ENCODE measurements at places on chromosomes 11 and 22.

DNA sequence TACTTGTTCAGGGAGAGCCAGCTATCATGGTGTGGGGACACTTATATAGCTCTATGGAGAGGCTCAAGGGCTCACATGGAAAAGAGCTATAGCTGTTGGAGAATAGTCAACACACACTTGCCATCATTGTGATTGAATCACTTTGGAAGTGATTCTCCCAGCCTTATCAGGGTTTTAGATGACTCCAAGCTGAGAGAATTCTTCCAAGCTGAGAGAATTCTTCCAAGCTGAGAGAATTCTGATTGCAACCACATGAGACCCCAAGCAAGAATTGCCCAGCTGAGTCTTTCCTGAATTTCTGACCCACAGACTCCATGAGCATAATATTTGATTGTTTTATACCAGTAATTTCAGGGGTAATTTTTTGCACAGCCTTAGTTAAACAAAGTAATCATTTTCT is 1318.3 kb upstream of the RAG2 start:
- DNase-seq, result no peak

DNA sequence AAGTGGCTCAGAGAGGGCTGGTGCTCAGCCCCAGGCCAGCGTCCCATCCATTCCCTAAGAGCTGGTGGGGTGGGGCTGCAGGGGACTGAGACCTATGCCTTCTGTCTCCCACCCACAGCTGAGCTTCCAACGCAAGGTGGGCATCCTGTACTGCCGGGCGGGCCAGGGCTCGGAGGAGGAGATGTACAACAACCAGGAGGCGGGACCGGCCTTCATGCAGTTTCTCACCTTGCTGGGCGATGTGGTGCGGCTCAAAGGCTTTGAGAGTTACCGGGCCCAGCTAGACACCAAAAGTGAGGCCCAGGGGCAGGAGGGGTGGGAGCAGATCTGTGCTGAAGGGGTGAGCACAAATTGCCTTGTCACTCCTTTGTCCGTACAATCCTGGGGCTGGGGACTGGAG is 6.9 kb downstream of the SIPA1 start:
- no peak for DNase-seq

DNA sequence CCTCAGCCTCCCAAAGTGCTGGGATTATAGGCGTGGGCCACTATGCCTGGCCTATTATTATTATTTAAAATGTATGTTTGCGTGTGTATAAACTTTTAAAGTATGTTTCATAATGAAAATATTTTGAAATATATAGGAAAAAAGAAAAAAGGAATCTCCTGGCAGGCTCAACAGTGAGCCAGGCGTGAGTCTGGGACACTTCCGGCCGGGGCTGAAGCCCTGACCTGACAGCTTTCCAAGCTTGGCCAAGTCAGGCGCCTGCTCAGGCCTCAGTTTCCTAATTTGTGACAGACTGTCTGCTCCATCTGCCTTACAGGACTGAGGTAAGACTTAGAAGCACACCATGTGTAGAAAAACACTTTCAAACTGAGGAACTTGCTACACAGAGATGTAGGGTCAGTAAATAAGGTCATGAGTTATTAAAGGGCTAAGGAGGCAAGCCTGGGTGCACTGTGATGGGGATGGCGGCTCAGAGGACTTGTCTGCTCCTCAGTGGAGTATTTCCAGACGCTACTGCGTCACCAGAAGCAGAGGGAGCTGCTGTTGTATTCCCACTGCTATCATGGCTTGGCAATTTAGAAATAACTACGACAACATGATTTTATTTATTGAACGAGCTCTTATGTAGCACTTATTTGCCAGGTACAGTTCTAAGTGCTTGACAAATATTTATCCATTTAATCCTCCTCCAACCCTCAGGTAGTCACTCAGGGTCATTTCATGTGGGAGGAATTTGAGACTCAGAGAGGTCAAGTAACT is 100.1 kb downstream of the PRR5L start:
- no peak for DNase-seq

DNA sequence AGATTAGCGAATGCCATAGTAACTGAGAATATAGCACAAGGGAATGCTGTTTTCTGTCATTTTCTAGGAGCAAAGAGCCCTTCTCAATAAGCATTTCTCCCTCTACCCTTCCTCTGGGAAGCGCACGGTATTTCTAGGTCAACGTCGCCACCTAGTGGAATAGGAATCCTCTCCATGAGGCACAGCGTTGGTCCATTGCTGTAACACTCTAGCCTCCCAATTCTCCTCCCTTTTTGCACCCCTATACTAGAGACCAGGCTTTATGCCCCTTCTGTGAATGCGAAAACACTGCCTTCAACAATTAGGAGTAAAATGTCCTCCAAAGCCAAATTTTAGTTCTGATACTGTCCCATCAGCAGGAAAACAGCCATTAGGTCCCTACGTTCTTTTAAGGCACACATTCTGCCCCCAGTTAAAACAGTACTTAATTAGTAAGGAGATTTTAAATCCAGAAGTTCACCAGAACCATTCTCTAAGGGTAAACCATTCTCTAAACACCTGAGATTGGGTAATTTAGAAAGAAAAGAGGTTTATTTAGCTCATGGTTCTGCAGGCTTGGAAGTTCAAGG is 12.8 kb upstream of the HYLS1 start:
- DNase-seq, result no peak

DNA sequence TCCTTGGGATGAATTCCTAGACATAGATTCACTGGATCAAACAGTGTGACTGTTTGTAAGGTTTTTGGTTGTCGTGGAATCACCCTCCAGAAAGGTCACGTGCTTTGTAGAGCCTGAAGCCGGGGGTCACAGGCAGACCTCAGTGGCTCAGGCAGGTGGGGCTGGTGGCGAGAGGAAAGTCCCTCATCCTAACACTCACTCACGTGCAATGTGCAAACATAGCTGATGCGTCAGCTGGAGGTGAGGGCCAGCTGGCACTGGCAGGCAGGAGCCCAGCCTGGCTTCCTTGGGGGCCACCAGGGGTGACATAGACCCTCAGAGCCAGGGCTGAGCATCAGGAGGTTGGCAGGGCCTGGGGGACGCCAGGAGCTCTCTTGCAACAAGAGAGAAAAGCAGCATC is 90.0 kb downstream of the ARHGAP8 start:
- DNase-seq, result no peak

- peak; percentile 64 for DNase-seq
Measured at GRCh38 chr11:74702383-74703007, 28.7 kb downstream of the CHRDL2 start.

DNA sequence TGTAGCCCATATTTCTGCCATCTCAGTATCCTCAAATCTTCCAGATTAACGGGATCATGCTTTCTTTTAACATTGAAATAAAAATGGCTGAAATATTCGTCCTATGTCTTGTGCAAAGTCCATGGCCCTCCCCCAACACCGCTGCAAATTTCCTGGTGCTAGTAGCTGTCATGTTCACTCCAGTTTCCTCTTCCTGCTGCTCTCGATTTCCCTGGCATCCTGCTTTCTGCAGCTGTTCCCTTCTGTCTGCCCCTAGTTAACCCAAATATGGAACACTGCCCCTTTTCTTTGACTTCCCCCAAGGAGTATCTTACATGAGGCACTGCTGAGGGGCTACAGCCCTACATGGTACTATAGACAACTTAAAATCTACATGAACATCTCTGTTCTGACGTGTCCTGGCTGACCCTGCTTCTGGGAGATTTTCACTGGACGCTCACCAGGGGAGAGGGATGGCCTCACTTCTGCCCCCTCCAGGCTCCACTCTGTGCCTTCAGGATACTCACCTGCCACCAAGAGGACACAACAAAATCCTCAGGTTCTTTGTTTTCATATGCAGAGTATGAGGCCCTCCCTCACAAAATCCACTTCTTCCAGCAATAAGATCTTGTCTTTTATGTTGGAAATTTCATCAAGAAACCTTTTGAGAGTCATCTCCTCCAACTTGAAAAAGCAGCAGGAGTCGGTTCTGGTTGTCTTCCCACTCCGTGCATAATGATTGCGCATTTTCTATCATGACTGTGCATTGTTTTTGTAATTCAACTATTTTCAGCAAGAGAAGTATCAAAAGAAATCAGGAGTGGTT is 29.5 kb upstream of the SCUBE2 start:
- no peak for DNase-seq

GRCh38 chr11:6557761-6558674 is 45.4 kb downstream of the RRP8 start:
- DNase-seq, result no peak

DNA sequence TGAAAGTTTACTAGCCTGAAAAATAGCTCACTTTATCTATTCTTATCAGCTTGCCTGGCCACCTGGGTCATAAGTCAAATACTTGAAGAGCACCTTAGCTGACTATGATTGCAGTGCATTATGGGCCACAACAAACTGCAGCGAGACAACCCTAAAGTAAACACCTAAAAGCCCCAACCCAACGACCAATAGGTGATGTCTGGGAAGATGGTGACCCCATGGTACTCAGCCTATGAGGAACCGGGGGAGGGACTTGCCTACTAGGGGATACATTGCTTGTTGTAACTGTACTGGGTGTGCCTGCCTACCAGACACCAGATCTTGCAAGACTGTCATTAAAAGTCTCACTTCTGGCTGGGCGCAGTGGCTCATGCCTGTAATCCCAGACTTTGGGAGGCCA is 35.6 kb upstream of the APOBEC3A start:
- DNase-seq, result no peak

- DNase-seq, result no peak
Measured at GRCh38 chr22:18101536-18101935, 9.1 kb upstream of the TUBA8 start.

DNA sequence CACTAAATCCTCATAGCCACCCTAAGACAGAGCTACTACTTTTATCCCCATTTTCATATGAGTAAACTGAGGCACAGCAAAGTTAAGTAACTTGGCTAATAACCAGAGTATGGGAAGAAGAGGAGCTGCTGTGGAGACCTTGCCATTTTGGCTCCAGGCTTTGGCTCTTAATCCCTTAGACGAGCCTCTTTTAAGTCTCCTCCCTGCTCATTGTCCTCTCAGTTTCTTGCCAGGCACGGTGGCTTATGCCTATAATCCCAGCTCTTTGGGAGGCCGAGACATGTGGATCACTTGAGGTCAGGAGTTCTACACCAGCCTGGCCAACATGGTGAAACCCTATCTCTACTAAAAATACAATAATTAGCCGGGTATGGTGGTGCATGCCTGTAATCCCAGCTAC is 78.6 kb downstream of the PRR5L start:
- no peak for DNase-seq

DNA sequence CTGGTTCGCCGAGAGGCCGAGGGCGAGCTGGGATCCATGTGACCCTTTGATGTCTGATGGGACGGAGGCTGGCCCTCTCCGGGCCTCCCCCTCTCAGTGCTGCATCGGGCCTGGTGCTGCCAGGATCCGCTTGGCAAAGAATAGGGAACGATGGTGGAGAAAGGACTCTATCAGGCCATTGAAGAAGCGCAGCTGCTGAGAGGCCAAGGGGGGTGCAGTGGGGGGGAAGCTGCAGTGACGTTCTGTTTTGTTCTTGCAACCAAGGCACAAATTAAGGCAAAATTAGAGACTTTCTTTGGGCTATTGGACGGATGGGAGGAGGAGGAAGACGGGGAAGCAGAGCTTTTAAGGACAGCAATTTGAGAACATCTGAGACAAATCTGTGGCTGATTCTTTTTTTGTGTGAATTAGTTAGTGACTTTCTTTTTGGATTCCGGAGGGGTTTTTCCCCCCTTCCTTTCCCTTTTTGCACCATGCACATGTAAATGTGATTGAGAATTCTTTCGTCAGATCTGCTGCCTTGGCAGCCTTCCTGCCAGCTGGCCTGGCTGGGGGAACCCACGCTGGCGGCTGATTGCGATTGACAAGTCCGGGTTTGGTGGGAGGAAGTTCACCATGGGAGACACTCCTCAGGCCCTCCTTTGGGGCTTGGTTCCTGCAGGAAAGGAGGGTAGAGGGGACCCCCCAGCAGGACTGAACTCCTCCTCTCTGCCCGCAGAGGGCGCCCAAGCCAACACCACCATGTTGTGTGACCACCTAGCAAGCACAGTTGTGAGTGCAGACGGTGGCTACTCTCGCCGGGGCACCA is 214.6 kb downstream of the NTM start:
- DNase-seq, result no peak

DNA sequence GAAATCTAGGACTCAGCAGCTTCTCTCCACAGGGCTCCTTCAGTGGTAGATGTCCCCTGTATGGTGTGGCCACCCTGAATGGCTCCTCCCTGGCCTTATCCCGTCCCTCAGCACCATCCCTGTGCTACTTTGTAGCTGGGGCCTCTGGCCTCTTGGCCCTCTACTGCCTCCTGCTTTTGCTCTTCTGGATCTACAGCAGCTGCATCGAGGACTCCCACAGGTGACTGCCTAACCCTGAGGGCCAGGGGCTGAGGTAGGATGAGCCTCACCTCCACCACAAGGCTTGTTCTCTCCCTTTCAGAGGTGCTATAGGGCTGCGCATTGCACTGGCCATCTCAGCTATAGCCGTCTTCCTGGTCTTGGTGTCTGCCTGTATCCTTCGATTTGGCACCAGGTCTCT is 1.8 kb downstream of the TMEM179B start:
- DNase-seq, result no peak

GRCh38 chr11:130454491-130455252 is 6.2 kb downstream of the ADAMTS15 start:
- no peak for DNase-seq

GRCh38 chr11:83299681-83300080 is 13.5 kb upstream of the CCDC90B start:
- DNase-seq, result no peak

- no peak for DNase-seq
Measured at GRCh38 chr11:131388030-131388429, 17.6 kb downstream of the NTM start.

DNA sequence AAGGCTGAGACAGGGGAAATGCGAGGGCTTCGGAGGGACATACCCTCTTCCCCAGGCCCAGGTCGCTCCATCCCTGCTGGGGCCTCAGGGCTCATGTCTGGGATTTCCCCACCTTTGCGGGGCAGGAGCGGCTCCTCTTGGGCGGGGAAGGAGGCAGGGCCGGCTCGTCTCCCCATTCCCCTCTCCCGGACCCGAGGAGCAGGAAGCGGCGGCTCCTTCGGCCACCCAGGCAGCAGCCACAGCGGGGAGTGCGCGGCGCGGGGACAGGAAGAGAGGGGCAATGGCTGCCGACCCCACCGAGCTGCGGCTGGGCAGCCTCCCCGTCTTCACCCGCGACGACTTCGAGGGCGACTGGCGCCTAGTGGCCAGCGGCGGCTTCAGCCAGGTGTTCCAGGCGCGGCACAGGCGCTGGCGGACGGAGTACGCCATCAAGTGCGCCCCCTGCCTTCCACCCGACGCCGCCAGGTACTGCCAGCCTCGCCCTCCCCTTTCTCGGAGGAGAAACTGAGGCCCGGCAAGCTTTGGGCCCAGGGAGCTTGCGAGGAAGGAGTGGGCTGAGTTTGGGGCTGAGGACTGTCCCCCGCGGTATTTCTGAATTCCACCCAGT is at the start of gene ANKK1:
TSS of gene ANKK1 (plus strand) at position 175 of the 607 bp plus-strand sequence. CDS start at position 281, 106 bp downstream.
- DNase-seq, result no peak
